ENCODE measurements at places on chromosomes 2 and 18.
A peak's percentile ranks its signal among the peaks of the same experiment; 100 is the strongest.

- DNase-seq: no peak
Observed at GRCh38 chr2:151861174-151861573, 33.0 kb upstream of the ARL5A start.

GRCh38 chr2:126221506-126221905 is 434.5 kb upstream of the GYPC start:
- no peak for DNase-seq

- DNase-seq: no peak
Observed at GRCh38 chr2:1949265-1949664, 204.9 kb upstream of the PXDN start.

DNA sequence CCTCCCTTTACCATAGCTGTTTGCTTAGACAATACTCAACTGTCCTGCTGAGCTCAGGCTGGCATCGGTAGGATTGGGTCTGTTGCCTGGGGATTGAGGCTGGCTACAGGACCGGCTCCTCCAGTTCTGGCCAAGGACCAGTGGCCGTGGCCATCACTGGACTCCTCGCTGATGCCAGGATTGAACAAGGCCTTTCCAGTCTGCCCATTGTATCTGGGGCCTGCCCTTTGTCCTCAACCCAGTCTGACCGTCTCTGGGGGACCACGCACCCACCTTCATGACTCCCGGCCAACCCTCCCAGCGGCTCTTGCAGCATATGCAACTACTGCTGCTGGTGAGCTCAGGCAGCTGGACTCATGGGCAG is 28.7 kb downstream of the SH2D6 start:
- no peak for DNase-seq

GRCh38 chr2:204437408-204437807 is 107.9 kb upstream of the PARD3B start:
- DNase-seq: no peak

DNA sequence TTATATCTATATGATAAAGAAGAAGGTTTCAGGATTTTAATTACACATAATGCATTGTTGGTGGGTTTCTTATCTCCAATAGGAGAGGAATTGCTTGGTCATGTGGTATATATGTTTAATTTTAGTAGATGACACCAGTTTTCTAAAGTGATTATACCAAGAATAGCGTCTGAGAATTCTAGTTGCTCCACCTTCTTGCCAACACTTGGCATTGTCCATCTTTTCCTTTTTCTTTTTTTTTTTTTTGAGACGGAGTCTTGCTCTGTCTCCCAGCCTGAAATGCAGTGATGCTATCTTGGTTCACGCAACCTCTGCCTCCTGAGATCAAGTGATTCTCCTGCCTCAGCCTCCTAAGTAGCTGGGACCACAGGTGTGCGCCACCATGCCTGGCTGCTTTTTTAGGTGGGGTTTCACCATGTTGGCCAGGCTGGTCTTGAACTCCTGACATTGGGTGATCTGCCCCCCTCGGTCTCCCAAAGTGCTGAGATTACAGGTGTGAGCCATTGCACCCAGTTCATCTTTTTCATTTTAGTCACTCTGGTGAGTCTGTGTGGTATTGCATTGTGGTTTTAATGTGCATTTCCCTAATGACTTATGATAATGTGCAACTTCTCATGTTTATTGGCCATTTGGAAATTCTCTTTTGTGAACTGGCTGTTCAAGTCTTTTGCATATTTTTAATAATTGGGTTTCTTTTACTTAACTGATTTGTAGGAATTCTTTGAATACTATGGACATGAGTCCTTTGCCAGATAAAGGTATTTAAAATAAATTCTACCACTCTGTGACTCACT is 37.3 kb upstream of the ZNF512 start:
- no peak for DNase-seq

- DNase-seq: no peak
Observed at GRCh38 chr2:100845141-100845991, 25.4 kb downstream of the NPAS2 start.

DNA sequence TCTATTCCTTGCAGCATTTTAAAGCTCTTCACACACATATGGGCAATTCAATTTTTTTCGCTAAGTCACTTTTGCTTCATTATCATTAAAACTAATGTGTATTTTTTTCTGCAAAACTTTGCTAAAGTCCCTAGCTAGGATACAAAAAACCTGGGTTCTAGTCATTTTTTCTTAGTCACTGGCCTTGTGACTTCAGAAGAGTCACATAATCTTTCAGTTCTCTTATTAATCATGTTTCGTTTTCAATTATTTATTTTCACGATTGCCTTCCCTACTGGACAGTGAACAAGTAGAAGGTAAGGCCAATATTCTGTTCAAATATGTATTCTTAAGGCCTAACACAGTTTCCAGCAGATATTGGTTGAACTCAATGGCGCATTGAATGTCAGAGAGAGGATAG is 60.9 kb upstream of the CYRIA start:
- no peak for DNase-seq

DNA sequence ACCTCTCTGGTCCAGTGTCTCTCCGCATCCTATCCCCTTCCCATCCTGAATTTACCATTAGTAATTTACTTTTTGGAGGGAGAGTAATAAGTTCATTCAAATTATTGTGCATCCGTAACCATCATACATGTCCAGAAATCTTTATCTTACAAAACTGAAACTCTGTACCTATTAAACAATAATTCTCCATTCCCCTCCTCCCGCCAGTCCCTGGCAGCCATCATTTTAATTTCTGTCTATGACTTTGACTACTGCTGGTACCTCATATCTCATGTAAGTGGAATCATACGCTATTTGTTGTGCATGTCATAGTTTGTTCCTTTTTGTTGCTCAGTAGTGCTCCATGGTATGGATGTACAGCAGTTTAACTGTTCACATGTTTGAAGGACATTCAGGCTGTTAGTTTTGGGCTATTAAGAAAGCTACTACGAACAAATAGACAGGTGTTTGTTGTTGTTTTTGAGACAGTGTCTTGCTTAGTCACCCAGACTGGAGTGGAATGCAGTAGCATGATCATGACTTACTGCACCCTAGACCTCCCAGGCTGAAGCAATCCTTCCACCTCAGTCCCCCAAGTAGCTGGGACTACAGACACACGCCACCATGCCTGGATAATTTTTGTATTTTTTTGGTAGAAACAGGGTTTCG is 2.0 kb downstream of the LIMS1 start:
- no peak for DNase-seq

GRCh38 chr2:208025037-208025813 is at the start of gene PLEKHM3:
Gene PLEKHM3, minus strand, starts transcription at chr2:208025527. Its CDS starts 23,888 bp downstream, at chr2:208001639.
- DNase-seq: peak; percentile 83

DNA sequence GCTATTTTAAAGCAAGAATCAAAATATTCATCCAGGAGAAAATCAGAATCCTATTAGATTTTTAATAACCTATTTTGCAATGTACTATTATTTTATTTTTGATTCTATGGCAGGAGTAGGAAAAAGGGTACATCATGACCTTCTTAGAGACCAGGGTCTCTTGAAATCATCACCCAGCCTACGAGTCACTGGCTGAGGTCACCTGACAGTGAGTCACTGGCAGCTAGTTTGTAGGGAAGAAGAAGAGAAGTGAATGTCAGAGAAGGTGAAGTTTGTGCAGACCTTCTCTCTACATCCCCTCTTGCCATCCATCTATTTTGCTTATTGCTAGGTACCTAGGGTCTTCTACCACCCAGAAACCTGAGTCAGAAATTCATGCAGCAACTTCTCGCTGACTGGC is 144.2 kb downstream of the ALK start:
- no peak for DNase-seq

GRCh38 chr2:218875692-218876246 is 4.9 kb upstream of the WNT10A start:
- DNase-seq: no peak

Measured in activated CD4-positive, alpha-beta T cell treated with anti-CD3 and anti-CD28 coated beads, Interleukin-2, amount 50 U/mL, for 48 hours (primary cell).